ENCODE measurements at places on chromosomes 5 and 9.

- no peak for DNase-seq
These were observed 81.1 kb upstream of the RORB start for GRCh38 chr9:74415995-74416394.

DNA sequence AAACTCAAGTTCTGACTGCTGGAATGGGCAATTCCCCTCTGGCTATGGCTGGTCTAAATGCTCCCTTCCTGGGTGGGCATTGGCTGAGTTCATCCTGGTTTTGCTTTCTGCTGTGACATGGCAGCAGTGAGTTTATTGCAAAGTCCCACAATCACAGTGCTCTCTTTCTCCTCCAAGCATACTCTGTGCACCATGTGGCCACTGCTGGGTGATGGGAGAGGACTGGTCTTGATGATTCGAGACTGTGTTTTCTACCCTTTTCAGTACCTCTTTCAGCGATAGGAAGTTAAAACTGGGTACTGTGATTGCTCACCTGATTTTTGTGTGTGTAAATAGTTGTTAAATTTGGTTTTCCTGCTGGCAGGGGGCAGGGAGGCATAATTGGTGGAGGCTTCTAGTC lies 49.7 kb downstream of the FER start:
- DNase-seq, result no peak

DNA sequence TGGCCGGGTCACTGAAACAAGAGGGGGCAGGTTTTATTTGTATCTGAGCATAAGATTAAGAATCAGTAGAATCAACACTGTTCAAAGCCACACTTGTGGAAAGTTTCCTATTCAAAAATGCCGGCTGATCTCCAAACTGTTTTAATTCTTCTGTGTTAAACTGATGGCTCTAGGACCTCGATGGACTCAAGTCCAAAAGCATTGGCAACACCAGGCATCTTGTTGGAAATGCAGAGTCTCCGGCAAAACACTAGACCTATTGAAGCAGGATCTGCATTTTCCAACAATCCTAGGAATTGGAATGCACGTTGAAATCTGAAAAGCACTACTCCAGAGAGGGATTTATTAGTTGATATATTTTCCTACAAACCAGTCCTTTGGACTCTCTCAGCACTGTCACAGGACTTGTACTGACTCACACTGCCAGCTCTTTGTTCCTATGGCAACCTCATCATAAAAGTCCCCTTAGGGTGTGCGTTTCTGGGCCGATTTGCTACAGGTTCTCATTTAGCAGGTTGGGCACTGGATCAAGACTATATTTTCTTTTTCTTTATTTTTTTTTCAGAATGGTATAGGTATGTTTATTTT lies 48.1 kb upstream of the PCA3 start:
- DNase-seq, result no peak

GRCh38 chr9:117084221-117084620 lies 330.6 kb downstream of the ASTN2 start:
- DNase-seq, result no peak

GRCh38 chr5:80958616-80959015 lies 1.5 kb upstream of the RASGRF2 start:
- DNase-seq, result no peak

- no peak for DNase-seq
These were observed 11.2 kb downstream of the IRF1 start for GRCh38 chr5:132479111-132479951.

GRCh38 chr5:178590924-178591423 lies 781 bp upstream of the COL23A1 start:
- DNase-seq, result no peak

- no peak for DNase-seq
These were observed 85.3 kb downstream of the TTC39B start for GRCh38 chr9:15221746-15222145.

GRCh38 chr9:84499969-84500582 lies 159.5 kb upstream of the SLC28A3 start:
- DNase-seq, result no peak

GRCh38 chr9:97808415-97808814 lies 44.6 kb upstream of the FOXE1 start:
- DNase-seq, result no peak

GRCh38 chr9:36762958-36763357 lies 190.3 kb downstream of the MELK start:
- no peak for DNase-seq

DNA sequence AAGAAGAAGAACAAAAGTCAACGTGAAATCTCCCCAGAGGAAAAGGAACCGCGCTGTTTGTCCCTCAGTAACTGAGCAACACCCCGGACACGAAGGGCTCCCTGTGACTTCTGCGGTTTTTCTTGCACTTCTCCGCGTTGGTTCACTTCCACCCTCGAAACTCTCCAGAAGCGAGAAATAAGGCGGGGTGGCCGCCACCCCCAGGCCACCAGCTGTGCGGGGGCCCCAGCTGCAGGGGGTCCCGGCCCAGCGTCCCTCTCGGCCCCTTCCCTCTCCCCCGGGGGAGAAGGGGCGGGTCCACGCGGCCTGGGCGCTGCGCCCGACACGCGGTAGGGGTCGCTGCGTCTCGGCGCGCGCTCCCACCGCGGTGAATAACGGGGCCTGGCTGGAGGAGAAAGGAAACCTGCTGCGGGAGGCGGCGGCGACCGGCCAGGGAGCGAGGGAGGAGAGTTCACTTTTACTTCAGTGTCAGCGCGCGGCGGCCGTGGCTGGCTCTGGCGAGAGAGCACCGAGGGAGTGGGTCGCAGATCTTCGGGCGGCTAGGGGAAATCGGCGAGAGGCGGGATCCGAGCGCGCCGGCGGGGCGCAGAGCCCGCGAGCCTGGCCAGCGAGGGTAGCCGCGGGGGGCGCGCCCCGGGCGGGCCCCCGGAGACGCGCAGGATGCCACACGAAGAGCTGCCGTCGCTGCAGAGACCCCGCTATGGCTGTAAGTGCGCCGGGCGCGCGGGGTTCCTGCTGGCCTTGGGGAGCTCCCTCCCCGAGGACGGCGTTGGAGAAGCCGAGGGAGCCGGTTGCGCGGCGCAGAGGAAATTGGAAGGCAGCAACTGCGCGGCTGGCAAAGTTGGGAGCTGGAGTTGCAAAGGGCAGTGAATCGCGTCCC lies at the start of gene IQGAP2:
TSS of gene IQGAP2 (plus strand) at position 400 of the 880 bp plus-strand sequence. CDS start at position 661, 261 bp downstream.
- DNase-seq, result peak; percentile 37

DNA sequence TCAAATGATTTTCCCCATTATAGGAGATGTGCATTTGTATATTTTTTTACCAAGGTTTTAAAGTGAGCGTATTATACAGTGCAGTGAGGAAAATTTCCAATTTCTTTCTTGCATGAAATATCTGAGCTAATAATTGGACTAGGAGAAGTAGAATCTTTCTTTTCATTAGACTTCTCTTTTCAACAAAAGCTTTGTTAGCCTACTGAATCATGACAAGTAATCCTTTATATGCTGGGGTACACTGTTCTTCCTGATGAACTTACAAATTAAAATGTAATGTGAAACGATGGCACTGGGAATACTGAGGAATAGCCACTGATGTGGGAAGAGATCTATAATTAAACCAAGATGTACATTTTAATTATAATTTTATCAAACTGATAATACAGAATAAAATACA lies 829.6 kb downstream of the PTPRD start:
- DNase-seq, result no peak

DNA sequence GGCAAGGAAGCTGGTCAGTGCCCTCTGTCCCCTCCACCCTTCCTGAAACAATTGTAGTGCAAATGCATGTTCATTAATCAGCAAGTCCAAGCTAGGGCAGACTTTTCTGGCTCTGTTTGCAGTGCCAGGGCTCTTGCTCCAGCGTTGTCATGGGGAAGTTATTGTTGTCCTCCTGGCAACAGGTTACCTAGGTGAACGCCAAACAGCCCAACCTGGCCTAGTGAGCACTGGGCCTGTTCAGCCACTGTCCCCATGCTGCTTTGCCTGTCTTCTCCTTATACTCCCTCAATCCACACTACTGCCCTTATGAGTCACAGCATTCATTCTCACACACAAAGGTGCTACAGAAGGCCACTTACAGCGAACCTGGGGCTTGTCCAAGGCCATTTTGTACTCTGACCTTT lies 34.5 kb upstream of the GLIS3 start:
- peak; percentile 35 for DNase-seq

GRCh38 chr9:127979333-127980059 lies 1.3 kb downstream of the EEIG1 start:
- no peak for DNase-seq

DNA sequence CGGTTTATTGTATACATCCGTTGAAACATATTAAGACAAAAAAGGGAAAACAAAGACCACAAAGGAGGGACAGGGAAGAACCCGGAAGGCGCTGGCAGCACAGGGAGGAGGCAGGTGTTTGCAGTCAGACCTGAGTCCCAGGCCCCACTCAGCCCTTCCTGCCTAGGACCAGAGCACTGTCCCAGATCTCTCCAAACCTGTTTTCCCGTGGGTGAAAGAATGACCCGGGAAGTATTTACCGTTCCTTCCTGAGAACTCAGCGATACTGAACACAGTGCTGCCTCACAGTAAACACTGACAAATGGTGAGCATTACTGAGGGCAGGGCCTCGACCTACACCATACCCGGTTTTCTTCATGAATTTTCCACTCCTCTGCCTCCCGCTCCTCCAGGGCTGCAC lies 1.2 kb downstream of the ABO start:
- no peak for DNase-seq

DNA sequence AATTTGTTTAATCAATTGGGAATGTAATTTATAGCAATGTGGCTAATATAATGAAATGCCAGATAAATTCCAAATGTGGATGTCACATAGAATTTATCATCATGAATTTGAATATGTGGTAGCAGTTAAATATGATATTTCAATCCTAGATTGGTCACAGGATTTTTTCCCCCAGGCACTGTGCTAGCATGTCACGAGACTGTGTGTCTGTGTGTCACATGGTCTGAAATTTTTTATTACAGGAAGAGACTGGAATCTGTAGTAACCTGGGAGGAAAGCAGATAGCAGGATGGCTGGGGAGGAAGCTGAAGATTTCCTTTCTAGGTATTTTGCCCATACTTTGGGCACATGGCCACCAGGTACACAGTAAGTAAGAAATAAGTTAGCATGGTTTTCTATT lies 35.4 kb upstream of the MSH3 start:
- DNase-seq, result no peak

- no peak for DNase-seq
These were observed 7.6 kb upstream of the LCN15 start for GRCh38 chr9:136771907-136772415.

GRCh38 chr5:32027717-32028458 lies 146.2 kb downstream of the GOLPH3 start:
- DNase-seq, result peak; percentile 7

GRCh38 chr9:2486988-2487387 lies 134.6 kb upstream of the VLDLR start:
- no peak for DNase-seq

GRCh38 chr9:98062161-98062560 lies 5.6 kb downstream of the NANS start:
- DNase-seq, result no peak

DNA sequence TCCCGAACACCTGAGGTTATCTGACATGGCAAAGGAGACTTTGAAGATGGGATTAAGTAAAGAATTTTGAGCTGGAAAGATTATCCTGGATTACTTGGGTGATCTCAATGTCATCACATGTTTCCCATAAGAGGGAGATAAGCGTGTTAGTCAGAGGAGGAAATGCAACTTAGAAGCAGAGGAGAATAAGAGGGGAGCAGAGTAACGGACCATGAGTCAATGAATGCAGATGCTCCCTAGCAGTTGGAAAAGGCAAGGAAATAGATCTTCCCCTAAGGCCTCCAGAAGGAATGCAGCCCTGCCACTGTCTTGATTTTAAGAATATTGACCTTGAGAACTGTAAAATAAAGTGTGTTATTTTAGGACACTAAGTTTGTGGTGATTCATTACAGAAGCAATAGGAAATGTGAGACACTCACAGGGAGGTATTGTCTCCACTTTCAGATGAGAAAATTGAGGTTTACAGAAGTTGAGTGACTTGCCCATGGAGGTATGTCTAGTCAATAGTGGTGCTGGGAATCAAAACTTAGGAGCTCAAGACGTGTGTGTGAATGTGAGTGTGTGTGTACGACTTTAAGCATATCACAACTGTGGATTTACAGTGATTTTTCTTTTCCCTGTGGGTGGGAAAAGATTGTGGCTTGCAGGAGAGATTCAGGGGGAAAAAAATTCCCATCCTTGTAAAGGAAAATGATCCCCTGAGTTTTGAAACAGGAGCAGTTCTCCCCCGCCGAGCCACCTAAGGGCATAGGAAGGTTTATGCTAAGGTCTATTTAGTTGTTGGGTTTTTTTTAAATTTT lies 125.3 kb downstream of the TRIM32 start:
- DNase-seq, result no peak

GRCh38 chr5:40401284-40402006 lies 278.3 kb upstream of the PTGER4 start:
- no peak for DNase-seq

- no peak for DNase-seq
These were observed 4.0 kb downstream of the GFI1B start for GRCh38 chr9:132982458-132982857.

DNA sequence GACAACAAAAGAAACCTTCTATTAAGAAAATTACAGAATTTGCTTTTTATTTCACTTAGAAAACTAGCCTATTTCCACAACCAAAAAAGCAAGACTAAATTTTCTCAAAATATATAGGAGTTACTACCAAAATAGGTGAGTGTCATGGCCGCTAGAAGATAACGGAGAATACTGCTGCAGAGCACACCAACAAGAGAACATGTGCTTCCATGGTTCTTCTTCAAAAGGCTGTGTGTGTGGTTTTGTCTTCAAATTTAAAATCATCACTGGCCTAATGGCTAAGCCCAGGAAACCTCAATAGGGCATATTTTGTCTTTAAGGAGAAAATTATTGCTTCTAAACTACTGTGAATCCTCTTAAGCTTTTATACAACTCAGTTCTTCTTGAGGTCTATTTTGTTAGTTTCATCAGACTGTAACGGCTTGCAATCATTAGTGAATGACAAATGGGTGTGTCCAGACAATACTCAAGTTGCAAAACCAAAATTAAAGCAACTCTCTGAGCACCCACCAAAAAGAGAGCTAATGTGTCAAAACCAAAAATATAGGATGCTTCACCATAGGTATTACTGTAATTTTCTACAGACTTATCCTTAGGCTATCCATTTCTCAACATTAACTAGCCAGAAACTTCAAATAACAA lies 3.3 kb downstream of the SETX start:
- DNase-seq, result no peak

- no peak for DNase-seq
These were observed 6.0 kb downstream of the PTGS1 start for GRCh38 chr9:122376796-122377195.

DNA sequence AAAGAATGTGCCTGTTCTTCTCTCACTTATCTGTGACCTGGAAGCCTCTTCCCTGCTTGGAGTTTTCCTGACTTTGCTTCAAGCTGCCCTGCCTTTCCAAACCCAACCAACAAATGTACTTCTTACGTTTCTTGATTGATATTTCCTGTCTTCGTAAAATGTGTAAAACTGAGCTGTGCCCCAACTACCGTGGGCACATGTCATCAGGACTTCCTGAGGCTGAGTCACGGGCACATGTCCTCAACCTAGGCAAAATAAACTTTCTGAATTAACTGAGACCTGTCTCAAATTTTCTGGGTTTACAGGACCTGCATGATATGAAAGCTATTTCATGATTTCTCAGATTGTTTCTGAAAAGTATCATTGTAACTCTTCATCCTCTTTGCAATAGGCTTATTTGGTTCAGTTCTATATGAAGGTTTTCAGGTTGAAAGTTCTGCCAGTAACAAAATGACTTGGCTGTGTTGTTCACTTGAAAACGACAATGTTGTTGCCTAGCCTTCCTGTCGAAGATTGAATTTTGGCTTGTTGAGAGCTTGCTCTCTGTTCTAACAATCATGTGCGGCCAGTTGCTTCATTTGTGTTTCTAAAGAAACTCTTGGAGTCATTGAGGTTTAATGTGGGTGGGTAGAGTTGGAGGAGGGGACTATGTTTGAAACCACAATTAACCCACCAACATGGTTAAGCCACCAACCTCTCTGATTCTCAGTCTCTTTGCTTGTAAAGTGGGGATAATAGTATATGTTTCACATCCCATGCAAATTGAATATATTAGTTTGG lies 145.6 kb downstream of the FBXL7 start:
- no peak for DNase-seq

All from HCT116 (cell line).